ENCODE measurements at places on chromosomes 7 and 10.
A peak's percentile ranks its signal among the peaks of the same experiment; 100 is the strongest.

- DNase-seq = no peak
These were observed 29.8 kb downstream of the TES start for GRCh38 chr7:116240024-116240668.

DNA sequence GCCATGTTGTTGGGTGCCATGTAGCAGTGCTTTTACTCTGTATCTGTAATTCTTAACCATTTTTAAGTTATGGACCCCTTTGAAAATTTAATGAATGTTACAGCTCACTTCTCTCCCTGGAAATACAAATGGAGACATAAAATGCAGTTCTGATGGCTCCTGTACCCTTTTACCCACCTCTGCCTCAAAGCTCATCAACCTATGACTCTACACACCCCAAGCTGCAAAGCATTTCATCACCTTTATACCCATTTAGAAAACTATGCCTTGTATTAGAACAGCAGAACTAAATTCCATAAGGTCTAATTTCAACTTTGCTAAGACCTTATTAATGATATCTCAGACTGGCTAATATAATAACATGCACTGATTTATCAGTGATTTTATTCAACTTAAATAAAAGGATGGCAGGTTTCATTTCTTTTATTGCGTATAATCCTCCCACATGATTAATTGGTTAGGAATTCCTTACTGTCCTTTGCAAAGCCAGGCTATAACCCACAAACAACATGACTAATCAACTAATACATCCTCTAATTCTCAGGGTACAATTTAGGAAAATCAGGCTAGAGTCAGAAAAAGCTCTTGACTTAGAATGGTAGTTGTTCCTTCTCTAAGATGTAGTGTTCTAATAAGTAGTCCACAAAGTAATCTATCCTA is 68.1 kb downstream of the CPEB3 start:
- DNase-seq = no peak

DNA sequence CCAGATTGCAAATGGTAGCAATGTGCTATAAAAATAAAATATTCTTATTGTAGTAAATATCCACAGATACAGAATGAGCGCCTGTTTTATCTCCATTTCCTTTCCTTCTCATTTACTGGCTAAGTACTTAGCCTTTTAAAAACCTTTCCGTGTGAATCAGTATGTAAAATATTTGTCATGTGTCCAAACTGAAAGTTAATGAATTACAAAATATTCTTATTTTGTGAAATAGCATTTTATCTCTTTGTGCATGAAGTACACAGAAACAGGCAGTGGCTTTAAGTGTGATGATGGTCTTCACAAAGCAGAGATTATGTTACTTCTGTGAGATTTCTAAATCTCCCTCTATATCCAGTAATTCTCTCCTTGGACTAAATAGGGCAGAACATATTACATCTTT is 56.7 kb upstream of the KIAA1217 start:
- no peak for DNase-seq

GRCh38 chr7:134514663-134515062 is 12.7 kb upstream of the AKR1B10 start:
- peak; percentile 34 for DNase-seq

GRCh38 chr10:70324339-70324861 is 40.6 kb upstream of the NPFFR1 start:
- no peak for DNase-seq

DNA sequence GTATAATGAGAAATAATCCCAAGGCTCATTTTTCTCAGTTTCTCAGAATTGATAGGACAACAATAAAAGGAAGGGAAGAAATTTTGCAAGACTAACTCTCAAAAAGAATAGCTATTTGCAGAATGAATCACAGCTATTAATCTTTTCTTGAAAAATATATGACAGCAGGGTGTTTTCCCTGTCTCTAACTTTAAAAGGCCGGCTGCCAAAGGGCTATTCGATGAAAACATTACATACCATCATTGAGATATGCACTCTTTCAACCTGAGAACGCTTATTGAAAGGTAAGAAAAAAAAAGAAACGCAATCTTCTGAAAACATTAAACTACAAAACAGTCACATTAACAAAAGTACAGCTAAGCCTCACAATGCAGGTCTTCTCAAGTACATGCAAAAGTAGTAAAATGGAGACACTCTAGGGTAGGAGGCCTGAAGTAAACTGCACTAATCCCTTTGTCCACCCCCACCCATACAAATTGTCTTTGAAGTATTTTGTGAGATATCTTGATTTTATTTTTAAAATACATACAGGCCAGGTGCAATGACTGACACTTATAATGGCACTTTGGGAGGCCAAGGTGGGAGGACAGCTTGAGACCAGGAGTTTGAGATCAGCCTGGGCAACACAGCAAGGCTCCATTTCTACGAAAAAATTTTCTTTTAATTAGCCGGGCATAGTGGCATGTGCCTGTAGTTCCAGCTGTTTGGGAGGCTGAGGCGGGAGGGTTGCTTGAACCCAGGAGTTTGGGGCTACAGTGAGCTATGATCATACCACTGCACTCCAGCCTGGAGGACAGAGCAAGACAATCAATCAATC is 83.0 kb downstream of the PARD3 start:
- no peak for DNase-seq

DNA sequence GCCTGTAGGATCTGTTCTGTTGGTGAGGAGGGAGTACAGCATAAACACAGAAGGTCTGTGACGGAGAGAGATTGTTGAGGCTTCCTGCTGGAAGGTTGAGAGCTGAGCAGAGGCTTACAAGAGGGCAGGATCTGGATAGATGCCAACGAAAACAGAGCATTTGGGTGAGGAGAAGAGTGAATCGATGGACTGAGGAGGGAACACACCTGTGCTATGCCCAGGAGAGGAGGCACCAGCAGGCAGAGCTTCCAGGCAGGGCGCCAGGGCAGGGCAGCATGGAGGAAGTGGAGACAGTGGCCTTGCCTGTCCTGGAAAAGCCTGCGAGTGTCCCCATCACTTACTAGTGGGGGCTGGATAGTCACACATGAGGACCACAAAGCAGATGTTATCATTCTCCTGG is 282.9 kb downstream of the PAXIP1 start:
- no peak for DNase-seq

DNA sequence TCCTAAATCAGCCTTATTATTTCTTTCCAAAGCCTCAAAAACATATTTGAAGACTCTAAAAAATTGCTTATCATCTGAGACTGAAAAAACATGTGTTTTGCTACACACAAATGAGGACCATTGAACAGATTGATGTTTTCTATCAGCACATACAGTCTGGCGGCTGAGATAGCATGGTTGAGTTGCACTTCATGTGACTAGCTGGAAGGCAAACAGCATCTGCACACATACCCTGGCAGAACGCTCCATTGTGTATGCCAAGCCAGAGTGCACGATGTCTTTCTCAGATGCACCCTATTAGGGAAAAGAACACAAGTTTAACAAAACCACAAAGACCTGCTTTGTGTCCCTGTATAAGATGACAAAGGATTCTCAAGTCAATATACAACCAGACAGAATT is 33.0 kb downstream of the FAM25A start:
- DNase-seq = peak; percentile 72

- DNase-seq = no peak
These were observed 13.1 kb downstream of the LSM5 start for GRCh38 chr7:32476816-32477648.

DNA sequence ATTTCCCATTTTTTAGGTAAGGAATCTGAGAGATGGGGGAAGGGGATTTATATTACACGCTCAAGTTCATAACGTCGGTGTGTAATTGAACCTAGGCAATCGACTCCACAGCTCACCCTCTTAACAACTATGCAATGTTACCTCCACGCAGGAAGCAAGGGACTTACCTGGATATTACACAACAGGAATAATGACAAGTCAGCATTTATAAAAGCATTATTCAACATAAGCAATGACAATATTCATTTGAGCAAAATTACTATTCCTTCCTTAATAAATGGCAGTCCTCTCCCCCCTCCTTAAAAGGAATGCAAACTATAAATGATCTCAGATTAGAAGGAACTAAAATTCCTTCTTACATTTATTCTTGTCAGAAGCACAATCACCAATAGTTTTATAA is 104.0 kb downstream of the PCLO start:
- DNase-seq = no peak

GRCh38 chr7:116332766-116333165 is 122.4 kb downstream of the TES start:
- DNase-seq = no peak

- no peak for DNase-seq
These were observed 116.6 kb downstream of the ANLN start for GRCh38 chr7:36506130-36506798.

- no peak for DNase-seq
These were observed 448.0 kb upstream of the ANKRD30A start for GRCh38 chr10:36677431-36677768.

- no peak for DNase-seq
These were observed 14.7 kb downstream of the WDR37 start for GRCh38 chr10:1070919-1071318.

DNA sequence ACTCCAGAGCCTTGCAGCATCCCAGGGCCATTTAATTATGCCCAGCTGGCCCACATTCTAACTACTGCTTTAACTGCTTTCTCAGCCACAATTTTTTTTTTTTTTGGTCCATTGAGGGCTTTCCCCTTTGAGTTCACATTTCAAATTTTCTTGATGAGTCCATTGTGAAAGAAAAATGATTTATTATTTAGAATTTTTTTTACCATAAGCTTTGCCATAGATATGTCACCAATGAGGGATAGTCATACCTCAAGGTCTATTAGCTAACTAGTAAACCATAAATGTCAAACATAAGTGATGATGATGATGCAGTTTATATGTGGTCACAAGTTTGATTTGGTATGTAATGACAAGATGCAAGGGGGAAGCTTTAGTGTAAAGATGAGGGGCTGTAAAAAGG is 282.9 kb downstream of the BICC1 start:
- DNase-seq = no peak

- DNase-seq = no peak
These were observed 251.2 kb downstream of the DNAJB6 start for GRCh38 chr7:157587805-157588560.

DNA sequence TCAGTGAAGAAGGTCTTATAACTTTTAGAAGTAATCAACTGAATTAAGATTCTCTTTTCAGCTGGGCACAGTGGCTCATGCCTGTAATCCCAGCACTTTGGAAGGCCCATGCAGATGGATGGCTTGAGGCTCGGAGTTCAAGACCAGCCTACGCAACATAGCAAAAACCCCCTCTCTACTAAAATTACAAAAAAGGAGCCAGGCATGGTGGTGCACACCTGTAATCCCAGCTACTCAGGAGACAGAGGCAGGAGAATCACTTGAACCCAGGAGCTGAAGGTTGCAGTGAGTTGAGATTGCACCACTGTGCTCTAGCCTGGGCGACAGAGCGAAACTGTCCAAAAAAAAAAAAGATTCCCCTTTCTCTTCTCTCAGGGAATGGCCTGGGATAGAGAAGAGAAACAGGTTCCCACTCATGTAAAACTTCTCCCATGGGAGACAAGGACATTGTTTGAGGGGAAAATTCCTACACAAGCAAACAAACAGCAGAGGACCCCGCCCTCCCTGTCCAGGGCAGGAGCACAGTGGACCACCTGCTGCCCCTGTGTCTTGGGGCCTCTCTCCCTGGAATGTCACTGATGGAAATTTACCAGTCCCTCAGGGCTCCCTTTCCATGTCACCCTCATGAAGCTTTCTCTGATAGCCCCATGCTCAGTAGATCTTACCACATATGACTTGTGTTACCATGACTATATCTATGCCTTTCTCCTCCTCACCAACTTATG is 5.6 kb downstream of the IL2RA start:
- DNase-seq = no peak

- no peak for DNase-seq
These were observed 287.3 kb downstream of the SDK1 start for GRCh38 chr7:3588341-3588740.

- no peak for DNase-seq
These were observed 1.5 kb upstream of the LAMB1 start for GRCh38 chr7:108004220-108005142.

DNA sequence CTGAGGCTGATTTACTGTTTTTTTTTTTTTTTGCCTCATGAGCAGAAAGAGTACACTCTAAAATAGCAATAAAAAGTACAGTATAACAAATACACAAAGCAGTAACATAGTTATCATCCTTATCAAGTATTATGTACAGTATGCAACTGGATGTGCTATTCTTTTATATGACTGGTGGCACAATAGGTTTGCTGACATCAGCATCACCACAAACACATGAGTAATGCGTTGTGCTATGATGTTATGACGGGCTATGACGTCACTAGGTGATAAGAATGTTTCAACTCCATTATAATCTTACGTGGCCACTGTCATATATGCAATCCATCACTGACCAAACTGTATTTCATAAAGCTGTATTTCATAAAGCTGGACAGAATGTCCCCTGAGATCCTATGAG is 189.2 kb upstream of the GLI3 start:
- DNase-seq = peak; percentile 67

- no peak for DNase-seq
These were observed 129.6 kb downstream of the BICC1 start for GRCh38 chr10:58642283-58642682.

- DNase-seq = peak; percentile 88
These were observed 28.1 kb downstream of the ARL4A start for GRCh38 chr7:12715372-12716133.

- no peak for DNase-seq
These were observed 78.2 kb upstream of the STEAP1B start for GRCh38 chr7:22578007-22578733.

GRCh38 chr10:62543571-62544355 is 169.6 kb downstream of the ZNF365 start:
- DNase-seq = no peak
